ENCODE measurements at places on chromosomes 3 and 15.

- DNase-seq, result no peak
Observed at GRCh38 chr3:179720196-179720595, 67.4 kb downstream of the USP13 start.

GRCh38 chr3:23421811-23422516 lies 218.8 kb downstream of the UBE2E2 start:
- DNase-seq, result no peak

- DNase-seq, result no peak
Observed at GRCh38 chr3:42106646-42107045, 15.5 kb downstream of the TRAK1 start.

DNA sequence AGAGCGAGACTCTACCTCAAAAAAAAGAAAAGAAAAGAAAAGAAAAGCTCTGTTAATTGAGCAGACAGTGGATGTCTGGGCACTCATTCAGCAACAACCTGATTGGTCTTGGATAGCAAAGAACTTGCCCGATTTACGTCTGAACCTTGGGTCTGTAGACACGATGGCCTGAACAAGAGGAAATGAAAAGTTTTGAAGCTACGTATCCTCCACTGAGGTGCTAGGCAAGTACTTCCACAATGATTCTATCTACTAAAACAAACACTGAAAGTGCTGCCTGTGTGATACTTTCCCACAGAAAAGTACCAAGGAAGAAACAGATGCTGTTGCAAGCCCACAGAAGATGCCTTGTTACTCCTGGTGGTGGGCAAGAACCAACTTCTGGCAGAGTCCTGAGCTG lies 21.8 kb upstream of the MUSTN1 start:
- no peak for DNase-seq

- DNase-seq, result no peak
Observed at GRCh38 chr3:113193719-113194118, 17.6 kb upstream of the BOC start.

DNA sequence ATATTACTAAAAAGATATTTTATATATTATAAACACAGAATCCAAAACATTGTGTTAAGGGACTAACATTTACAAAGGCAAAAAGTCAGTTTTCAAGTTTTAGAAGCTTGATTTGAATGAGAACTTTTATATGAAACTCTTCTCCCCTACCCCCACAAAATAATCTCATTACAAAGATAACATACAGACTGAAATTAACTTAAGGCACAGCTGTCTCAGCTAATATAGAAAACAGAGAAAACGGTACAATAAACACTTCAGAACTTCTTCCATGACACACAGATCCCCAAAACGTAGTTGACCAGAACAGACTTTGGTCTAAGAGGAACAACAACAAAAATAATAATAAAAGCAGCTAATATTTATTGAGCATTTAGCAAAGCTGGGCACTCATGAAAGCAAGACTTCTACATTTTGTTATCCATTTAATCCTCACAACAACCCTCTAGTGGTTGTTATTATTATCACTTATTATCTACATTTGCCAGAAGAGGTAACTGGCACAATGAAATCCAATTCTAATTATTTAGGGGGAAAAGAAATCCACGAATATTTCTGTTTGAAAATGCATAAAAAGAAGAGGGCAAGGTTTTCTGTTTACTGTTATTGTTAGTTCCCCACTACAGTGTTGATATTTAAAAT lies 68.1 kb downstream of the PFN2 start:
- no peak for DNase-seq

- DNase-seq, result no peak
Observed at GRCh38 chr3:68033867-68034266, 379.5 kb upstream of the SUCLG2 start.

GRCh38 chr15:87528873-87529272 lies 727.7 kb downstream of the NTRK3 start:
- no peak for DNase-seq

- DNase-seq, result no peak
Observed at GRCh38 chr3:124234852-124235252, 242.9 kb upstream of the ROPN1 start.

- no peak for DNase-seq
Observed at GRCh38 chr3:155640098-155640497, 104.8 kb downstream of the PLCH1 start.

- no peak for DNase-seq
Observed at GRCh38 chr15:85336880-85337279, 43.5 kb upstream of the AKAP13 start.

- DNase-seq, result no peak
Observed at GRCh38 chr3:160738048-160738447, 18.0 kb upstream of the PPM1L start.

DNA sequence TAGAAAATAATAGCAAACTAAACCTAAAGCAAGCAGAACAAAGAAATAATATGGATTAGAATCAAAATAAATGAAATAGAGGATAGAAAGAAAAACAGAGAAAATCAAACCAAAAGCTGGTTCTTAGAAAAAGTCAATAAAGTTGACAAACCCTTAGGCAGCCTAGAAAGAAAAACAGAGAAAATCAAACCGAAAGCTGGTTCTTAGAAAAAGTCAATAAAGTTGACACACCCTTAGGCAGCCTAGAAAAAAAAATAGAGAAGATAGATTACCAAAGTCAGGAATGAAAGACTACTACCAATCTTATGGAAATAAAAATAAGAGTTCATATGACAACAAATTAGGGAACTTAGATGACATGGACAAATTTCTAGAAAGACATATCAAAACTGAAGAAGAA lies 142.4 kb downstream of the LRRC28 start:
- no peak for DNase-seq

- DNase-seq, result no peak
Observed at GRCh38 chr3:167852216-167852615, 116.7 kb downstream of the SERPINI1 start.

DNA sequence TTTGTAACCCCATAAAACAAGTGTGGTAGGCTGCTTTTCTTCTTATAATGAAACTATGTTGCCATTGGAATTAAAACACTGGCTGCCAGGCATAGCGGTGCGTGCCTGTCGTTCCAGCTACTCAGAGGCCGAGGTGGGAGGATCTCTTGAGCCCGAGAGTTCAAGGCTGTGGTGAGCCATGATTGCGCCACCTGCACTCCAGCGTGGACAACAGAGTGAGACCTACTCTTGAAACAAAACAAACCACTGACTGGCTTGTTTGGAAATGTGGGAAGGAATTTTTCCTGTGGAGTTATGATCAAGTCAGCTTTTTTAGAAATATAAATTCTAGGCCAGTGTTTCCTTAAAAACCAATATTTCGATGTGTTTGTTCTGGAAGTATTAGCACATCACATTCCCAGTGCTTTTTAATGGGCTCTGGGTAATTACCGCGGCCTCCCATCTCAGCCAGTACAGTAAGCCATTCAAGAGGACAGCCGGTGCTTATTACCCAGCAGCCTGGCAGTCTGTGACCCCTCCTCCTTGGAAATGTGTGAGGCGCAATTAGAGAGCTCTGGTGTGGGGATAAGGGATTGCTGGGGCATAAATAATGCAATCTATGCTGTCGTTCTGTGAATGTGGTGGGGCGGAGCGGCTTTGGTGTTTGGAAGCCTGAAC lies 58.3 kb upstream of the TRAK1 start:
- DNase-seq, result no peak

DNA sequence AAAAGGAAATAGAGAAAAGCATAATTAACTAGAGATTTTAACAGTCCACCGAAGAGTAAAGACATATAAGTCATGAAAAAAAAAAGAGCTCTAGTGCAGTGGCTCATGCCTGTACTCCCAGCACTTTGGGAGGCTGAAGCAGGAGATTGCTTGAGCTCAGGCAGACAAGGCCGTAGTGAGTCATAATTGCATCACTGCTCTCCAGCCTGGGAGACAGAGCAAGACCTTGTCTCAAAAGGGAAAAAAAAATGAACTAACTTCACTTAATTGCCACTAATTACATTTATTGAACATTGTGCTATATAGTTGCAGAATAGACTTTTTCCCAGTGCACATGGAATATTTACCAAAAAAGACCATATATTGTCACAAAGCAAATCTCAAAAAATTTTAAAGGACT lies 221.8 kb downstream of the CBLB start:
- no peak for DNase-seq

DNA sequence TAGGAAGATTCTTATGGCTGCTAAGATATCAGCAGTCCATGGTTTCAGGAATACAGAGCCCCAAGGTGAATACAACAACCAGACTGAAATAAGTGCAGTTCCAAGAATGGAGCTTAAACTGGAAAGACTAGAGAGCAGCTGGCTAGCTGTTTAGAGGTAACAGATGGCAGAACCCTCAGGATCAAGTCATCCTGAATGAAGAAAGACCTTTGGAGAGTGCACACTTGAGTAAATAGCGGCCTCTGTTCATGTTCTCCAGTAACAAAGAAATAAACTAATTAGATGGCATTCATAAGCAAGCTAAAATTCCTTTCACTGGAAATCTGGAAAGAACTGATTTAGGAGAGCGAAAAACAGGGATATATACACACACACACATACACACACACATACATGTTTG lies 968.4 kb downstream of the FHIT start:
- DNase-seq, result no peak

DNA sequence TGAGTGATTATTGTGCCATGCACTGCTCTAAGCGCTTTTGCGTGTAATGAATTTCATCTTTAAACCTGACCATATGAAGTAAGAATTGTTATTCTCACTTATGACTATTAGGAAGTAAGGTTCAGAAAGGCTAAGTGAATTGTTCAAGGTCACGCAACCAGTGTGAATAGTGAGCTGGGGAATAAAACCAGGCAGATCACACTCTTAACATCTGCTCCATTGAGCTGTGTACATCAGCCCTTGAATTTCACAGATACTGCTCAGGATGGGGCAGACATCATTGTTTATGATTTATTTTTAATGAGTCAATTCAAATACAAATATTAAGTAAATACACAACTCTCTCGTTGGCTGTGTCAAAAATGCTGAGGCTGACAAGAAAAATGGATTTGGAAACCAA lies 184.5 kb downstream of the FNDC3B start:
- DNase-seq, result no peak

DNA sequence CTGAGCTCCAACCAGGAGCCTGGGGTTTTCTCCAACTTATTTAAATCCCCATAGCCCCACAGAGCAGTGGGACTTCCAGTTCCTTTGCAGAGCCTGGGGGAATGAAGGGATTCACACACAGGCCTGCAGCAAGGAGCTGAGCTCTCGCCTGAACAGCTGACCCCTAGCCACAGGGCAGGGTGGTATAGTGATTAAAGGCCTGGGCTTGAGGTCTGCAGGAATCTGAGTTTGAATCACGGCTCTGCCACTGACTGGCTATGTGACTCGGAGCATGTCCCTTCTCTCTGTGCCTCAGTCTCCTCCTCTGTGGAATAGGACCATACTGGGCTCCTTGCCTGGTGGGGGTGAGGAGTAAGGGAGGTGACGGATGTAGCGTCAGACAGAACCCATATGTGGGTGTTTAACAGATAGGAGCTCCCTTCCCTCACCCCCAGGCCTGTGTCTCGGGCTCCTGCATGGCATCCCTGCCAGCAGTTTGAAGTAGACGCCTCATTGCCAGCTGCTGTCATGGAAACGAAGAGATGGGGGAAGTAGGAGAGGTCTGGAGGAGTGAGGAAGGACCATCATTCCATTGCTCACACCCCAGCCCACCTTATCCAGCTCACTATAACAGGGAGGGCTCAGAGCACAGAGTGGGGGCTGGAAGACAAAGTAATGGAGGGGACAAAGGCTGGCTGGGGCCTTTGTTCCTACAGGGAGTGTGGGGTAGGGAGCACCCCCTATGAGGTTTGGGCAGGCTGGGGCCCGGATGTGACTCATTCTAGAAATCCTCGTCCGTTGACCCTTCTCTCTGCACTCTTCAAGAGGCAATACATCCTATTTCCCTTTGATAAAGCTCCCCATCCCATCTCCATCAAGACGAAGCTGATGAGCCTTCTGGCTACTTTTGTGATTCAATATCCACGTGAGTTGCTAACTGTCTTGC lies 14.8 kb downstream of the HRH1 start:
- DNase-seq, result no peak

DNA sequence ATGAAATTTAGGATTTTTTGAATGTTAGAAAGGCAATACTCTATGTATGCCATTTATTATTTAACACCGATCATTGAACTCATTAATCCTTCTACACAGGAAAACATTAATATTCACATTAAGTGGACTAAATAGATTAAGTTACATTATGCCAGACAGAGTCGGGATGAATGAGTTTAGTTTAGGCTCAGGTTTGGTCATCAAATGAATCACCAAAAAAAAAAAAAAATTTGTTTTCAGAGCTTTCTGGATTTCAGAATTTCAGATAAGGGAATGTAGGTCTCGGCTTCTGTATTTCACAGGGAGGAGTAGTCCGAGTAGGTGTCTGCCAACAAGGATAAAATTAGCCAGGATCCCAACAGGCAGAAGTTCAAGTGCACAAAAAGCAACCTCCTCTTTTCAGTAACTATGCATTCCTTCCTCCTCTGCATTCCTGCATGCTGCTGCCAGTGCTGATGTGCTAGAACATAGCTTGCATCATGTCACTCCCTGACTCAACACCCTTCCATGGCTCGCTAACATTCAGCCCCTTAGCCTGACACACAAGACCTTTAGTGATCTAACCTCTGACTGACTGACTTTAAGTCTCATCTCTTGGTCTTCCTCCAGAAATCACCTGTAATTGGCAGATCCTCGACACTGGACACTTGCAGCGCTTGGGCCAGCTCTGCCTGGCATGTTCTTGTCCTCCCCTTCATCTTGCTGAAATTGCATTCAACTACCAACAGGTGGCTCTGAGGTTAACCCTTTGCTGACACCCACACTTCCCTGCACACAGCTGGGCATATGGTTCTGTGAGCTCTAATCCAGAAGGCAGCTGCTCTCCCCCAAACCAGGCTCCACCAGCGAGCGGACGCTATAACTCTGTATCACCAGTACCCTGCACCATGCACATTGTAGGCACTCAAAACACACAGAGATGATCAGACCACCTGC lies 145.4 kb upstream of the PROK2 start:
- DNase-seq, result no peak

DNA sequence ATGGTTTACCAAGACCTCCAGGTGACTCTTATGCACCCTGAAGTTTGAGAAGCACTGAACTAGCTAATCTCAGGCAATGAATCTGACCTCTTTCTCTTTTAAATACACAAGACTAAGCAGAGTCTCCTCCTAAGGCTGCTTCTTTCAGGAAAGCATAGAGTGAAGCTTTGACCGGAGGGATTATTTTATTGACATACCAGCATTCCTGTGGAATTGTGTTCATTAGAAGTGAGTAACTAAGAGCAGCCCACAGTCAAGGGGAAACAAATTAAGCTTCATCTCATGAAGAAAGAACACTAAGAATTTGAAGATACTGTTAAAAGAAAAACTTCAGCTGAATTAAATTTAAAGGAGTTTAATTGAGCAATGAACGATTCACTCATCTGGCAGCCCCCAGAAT lies 963.5 kb downstream of the NTRK3 start:
- DNase-seq, result no peak

GRCh38 chr15:82064824-82065223 lies 19.0 kb upstream of the MEX3B start:
- no peak for DNase-seq

- no peak for DNase-seq
Observed at GRCh38 chr3:56985878-56986277, 74.6 kb upstream of the SPATA12 start.

- no peak for DNase-seq
Observed at GRCh38 chr15:60546744-60547143, 67.8 kb upstream of the ICE2 start.

- DNase-seq, result no peak
Observed at GRCh38 chr15:63601704-63602185, 4.6 kb downstream of the FBXL22 start.

Measured in neural crest cell (in vitro differentiated cells).